Breast epithelium (tissue), 4 donors: ENCODE measurements at places on chromosomes 6 and 20. TPM values are rescaled to one million over a fixed set of nuclear protein-coding genes. Genes with fewer than 3 reads are reported as not detected.

FRK gene
- total RNA-seq: 10.5 TPM

NRN1 gene
- 24.6 TPM for total RNA-seq

GSTA2 gene
- not detected for total RNA-seq

SPTLC3 gene
- 11.1 TPM for total RNA-seq

UFL1 gene
- 29.9 TPM for total RNA-seq

LPA gene
- not detected for total RNA-seq

TCP1 gene
- total RNA-seq: 119 TPM

GPLD1 gene
- total RNA-seq: 2.5 TPM

EFHC1 gene
- 36.7 TPM for total RNA-seq

LHFPL5 gene
- total RNA-seq: not detected

NHSL1 gene
- 15.4 TPM for total RNA-seq

CFB gene
- total RNA-seq: 177 TPM

HEY2 gene
- total RNA-seq: 2.4 TPM

TRIM31 gene
- 3.3 TPM for total RNA-seq

ATP6V1G2 gene
- 1.6 TPM for total RNA-seq

MYT1 gene
- not detected for total RNA-seq

CCN6 gene
- total RNA-seq: not detected

STMND1 gene
- not detected for total RNA-seq

TRERF1 gene
- 3.9 TPM for total RNA-seq

CALHM4 gene
- not detected for total RNA-seq

COL11A2 gene
- 0.98 TPM for total RNA-seq

PRICKLE4 gene
- total RNA-seq: 5.3 TPM

PACSIN1 gene
- total RNA-seq: not detected

CGA gene
- not detected for total RNA-seq

TFAP2B gene
- 25.0 TPM for total RNA-seq

MMP24 gene
- total RNA-seq: 0.80 TPM

TNFRSF21 gene
- total RNA-seq: 10.2 TPM

TNFAIP3 gene
- total RNA-seq: 50.5 TPM

TAAR9 gene
- not detected for total RNA-seq

ASIP gene
- 0.96 TPM for total RNA-seq

CYP39A1 gene
- total RNA-seq: 12.3 TPM

ZNF311 gene
- total RNA-seq: 0.96 TPM

LINC00237 gene
- not detected for total RNA-seq

MEP1A gene
- 0.29 TPM for total RNA-seq

KIF3B gene
- total RNA-seq: 23.7 TPM

CALHM5 gene
- total RNA-seq: 2.4 TPM

SPATA25 gene
- total RNA-seq: 3.9 TPM

LY6G6C gene
- not detected for total RNA-seq

LSM14B gene
- 25.6 TPM for total RNA-seq

HLA-DMA gene
- 28.5 TPM for total RNA-seq

ENTPD6 gene
- 77.6 TPM for total RNA-seq

GPX6 gene
- not detected for total RNA-seq

SCUBE3 gene
- under 0.01 TPM for total RNA-seq

C6orf132 gene
- total RNA-seq: 4.2 TPM

C20orf202 gene
- total RNA-seq: 0.33 TPM

MYLK2 gene
- not detected for total RNA-seq

GLP1R gene
- total RNA-seq: 0.73 TPM

EYA4 gene
- 4.2 TPM for total RNA-seq

OR14J1 gene
- not detected for total RNA-seq

CLDN20 gene
- total RNA-seq: not detected

FRMD1 gene
- 0.66 TPM for total RNA-seq

WFDC5 gene
- total RNA-seq: not detected

IL22RA2 gene
- total RNA-seq: not detected
